Bone marrow (tissue), 2 donors: ENCODE measurements at places on chromosomes 3 and 15.
A peak's percentile ranks its signal among the peaks of the same experiment; 100 is the strongest.

DNA sequence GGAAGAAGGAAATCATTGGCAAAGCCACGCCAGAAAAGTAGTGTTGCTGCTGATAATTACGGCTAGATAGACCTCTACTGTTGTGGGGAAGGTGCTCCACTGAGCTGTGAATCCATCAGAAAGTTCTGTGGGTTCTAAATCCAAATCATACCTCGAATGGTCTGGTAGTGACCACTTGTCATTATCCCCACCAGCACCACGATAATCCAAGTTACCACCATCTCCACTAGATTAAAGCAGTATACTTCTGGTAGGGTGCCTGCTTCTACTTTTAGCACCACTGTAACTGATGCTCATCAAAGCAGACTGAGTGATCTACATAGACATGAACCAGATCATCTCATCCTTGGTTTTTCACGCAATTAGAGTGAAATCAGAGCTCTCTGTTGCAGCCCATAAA is 185.5 kb downstream of the FMN1 start:
- DNase-seq = no peak

GRCh38 chr3:13235897-13236296 is 162.7 kb upstream of the IQSEC1 start:
- DNase-seq = no peak

- no peak for DNase-seq
These were observed 319.5 kb downstream of the C3orf38 start for GRCh38 chr3:88469216-88469615.

GRCh38 chr15:55740359-55740878 is 2.5 kb downstream of the PRTG start:
- no peak for DNase-seq

DNA sequence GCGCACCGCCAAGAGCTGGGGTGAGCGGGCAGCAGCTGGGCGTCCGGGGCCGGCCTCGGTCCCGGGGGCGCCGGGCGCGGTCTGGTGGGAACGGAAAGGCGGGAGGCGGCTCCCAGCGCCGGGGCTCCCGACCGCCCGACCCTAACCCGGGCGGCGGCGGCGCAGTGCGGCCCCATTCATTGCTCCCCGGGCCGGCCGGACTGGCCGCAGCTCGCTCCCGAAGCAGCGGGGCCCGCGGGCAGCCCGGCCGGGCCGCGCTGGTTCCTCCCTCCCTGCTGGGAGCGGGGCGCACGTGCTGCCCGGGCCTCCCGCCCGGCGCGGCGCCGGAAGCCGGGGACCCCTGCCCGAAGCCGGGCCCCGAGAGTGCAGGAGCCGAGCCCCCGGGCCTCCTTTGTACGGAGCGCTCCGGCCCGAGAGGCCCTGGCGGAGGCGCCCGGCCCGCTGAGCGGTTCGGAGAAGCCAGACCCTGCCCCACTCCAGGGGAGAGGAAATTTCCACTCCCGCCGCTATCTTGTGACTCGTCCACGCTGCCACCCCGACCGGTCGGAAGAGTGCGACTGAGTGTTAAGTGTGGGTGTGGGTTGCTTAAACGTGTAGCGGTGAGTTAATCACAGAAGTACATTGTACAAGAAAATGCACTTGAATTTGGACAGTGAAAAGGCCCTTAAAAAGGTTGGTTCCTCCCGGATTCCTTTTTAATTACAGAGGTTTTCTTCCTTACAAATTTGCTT is 613 bp downstream of the ATP1B3 start:
- DNase-seq = no peak

GRCh38 chr3:33860373-33861050 is 62.1 kb downstream of the PDCD6IP start:
- no peak for DNase-seq

GRCh38 chr3:21534462-21534861 is 216.5 kb downstream of the ZNF385D start:
- no peak for DNase-seq

GRCh38 chr3:149481491-149481890 is 7.0 kb downstream of the TM4SF4 start:
- DNase-seq = no peak

DNA sequence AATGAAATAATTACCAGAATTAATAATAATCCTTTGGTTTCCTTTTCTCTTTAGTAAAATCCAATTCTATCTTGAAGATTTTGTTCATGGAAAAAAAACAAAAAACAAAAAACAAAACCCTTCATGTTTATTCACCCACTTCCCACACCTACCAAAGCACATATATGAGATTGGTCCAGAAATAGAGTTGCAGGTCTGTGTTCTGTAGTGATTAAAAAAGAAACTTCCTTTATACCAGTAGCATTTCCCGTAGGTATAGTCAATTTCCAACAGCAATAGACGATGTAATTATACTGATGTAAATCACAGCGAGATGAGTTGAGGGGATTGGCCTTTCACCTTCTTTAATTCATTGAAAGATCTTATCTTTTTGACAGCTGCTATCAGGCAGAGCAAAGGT is 194.6 kb downstream of the SOX2 start:
- DNase-seq = no peak

DNA sequence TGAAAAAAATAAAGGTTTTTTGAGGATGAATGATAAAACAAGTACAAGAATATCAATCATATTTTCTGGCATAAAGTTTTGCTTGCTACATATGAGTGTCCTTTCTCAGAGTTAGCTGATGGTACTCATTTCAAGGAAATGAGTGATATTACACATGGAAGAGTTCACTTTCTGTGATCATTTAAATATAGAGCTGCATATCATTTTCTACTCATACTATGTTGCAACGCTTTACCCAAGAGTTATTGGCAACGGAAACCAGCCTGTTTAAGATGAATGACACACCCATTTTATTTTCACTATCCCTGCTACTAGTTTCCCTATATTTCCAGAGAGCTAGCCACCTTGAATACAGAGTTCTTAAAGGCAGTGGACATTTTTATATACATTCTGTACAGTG is 35.4 kb upstream of the RBMS3 start:
- DNase-seq = no peak

- no peak for DNase-seq
These were observed 49.2 kb downstream of the KCNMB2 start for GRCh38 chr3:178585454-178585853.

- no peak for DNase-seq
These were observed 54.2 kb downstream of the ABHD2 start for GRCh38 chr15:89142423-89142822.

- DNase-seq = peak; percentile 19
These were observed 368.6 kb upstream of the MCTP2 start for GRCh38 chr15:93862791-93863190.

DNA sequence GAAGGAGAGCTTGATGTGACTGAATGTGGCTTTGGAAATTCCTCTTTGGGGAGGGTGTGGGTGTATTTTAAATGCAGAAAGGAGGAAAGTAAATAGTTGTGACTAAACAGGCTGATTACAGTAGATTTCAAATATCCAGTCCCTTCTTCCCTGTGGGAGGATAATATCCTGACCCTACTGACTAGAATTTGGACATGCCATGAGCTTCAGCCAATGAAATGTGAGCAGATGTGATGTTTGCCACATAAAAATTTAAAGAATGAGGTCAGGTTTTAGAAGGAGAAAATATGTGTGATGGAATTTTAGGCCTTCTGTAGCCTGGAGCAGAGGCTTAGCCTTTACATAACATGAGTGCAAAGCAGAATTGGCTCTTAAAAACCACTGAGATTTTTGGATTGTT is 1218.9 kb downstream of the ROBO2 start:
- no peak for DNase-seq

GRCh38 chr15:39498629-39499028 is 82.2 kb upstream of the THBS1 start:
- DNase-seq = no peak

- DNase-seq = no peak
These were observed 125.1 kb downstream of the TIGIT start for GRCh38 chr3:114418724-114419543.

DNA sequence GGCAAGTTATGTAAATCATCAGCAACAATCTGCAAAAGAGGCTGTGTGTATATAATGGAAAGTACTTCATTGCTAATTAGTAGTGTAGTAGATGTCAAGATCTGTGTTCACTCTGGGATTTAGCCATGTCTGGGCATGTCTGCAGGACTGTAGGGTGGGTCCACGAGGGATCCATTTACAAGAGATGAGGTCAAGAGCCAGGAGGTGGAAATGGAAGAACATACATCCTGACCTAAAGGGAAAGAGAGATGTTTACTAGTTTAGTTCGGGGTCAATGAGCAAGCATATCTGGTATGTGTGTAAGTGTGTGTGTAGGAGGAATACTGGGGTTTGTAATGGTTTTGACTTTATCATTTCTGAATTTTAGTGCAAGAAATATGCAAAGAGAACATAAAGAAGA is 171.5 kb upstream of the NANOGP8 start:
- no peak for DNase-seq

- DNase-seq = no peak
These were observed 430.7 kb upstream of the CBLB start for GRCh38 chr3:106299300-106300098.

DNA sequence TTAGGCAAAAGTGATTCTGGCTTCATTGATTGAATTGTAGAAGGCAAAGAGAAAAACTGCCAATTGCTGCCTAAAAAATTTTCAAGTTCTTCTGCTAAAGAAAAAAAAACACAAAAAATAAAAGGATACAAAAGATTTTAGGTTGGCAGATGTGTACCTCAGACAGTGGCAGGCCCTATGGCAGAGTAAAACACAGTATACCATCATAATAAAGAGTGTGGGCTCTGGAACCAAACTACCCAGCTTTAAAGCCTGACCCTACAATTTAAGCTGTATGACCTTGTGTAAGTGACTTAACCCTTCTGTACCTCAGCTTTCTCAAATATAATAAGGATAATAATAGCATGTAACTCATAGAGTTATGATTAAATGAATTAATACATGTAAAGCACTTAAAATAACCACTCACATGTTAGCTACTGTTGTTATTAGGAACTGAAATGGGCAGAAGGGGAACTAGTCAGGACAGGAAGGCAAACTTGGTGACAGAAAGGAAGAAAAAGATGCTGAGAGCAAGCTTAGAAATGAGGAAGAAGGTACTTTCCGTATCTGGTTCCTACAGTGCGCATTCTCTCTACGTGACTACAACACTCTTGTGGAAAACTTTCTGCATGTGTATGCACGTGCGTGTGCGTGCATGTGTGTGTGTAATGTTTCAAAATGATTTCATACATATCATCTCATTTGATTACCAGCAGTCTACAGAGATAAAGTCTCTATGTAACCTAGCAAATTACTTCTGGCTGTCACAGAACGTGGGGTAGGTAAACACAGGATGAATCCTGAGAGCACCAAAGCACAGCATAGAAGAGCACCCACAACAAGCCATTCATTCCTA is 13.6 kb upstream of the GATM start:
- DNase-seq = no peak

GRCh38 chr3:52091586-52092270 is 35.4 kb upstream of the DUSP7 start:
- DNase-seq = no peak

DNA sequence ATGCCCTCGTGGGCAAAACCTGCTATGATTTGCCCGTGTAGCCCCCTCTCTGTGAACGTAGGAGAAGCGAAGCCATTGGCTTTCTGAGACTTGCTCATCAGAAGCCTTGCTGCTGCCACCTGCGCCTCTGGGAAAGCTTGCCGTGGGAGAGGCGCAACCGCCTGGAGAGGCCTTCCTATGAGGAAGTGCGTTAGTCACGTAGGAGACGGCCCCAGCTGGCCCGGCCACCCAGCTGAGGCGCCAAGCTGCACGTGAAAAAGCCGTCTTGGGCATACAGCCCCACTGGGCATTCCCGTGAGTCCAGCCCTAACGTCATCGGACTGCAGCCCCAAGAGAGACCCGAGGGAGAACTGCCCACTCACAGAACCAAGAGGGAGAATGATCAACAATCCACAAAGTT is 49.1 kb upstream of the TJP1 start:
- DNase-seq = no peak

- DNase-seq = peak; percentile 11
These were observed 22.7 kb upstream of the PIAS1 start for GRCh38 chr15:68031404-68031803.

- no peak for DNase-seq
These were observed 232.2 kb upstream of the FEZF2 start for GRCh38 chr3:62605413-62606068.

GRCh38 chr3:29291982-29292363 is 11.1 kb downstream of the RBMS3 start:
- no peak for DNase-seq

GRCh38 chr3:170302008-170302407 is 55.5 kb upstream of the SKIL start:
- DNase-seq = no peak

- no peak for DNase-seq
These were observed 40.4 kb upstream of the CTNNB1 start for GRCh38 chr3:41158947-41159346.

GRCh38 chr3:124168271-124168670 is 176.3 kb upstream of the ROPN1 start:
- no peak for DNase-seq

DNA sequence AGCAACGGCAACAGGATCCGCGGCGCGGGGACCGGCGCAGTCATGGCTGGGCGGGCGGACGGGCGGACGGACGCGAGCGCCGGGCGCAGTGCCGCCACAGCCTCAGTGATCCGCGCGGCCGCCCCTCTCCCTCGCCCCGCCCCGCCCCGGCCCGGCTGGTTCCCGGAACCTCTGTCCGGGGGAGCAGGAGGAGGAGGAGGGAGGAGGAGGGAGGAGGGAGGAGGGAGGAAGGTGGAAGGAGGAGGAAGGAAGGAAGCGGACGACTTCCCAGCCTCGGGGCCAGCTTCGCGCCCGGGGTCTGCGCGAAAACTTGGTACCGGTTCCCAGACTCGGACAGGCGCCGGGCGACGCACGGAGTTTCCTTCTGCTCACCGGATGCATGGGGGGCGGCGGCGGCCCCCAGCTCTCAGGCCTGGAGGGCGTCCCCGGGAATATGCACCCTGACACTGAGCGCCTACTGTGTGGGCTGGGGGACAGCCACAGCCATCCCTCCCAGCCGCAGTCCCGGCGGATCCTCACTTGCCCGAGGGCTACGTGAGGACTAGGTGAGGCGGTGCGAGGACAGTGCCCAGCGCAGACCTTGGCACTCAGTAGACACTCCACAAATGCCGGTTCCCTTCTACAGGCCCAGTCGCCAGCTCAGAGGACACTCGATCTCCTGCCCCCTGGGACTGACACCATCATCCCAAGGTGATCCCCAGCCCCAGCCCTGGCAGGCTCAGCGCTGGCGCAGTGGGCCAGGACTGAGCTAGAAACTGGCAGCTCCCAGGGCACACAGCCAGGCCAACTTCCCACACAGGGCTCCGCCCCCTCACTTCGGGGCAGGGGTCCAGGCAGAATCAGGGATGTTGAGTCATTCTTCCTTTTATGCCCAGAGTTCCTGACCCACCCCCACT is at the start of gene SHISA5:
Gene SHISA5, minus strand, starts transcription at position 124 of the 896 bp plus-strand sequence. Its CDS starts 80 bp downstream, at position 44.
- no peak for DNase-seq

DNA sequence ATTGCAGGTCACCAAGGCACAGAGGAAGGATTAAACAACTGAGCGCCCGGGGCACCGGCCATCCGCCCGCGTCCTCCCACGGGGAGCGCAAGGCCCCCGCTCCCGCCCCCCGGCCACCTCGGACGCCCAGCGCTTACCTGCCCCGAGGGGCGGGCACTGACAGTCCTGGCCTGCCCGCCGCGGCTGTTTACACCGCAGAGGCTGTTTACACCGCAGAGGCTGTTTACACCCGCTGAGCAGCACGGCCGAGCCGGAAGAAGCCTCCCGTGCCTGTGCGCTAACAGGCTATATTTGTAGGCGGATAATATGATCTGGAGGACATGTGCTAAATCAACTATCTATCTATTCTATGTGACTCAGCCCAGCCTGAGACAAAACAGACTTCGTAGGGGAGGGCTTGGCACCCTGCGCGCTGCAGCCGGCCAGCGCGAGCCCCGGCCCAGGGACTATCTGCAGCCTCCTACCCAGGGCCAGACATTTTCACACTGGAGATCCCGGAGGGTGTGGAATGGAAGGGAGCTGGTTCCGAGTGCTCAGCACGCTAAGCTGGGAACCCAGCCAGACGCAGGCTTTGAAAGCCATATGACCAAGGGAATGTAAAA is at the start of gene LRRC2:
Gene LRRC2, minus strand, starts transcription at position 263 of the 602 bp plus-strand sequence. CDS start 14,711 bp downstream, outside the sequence.
- DNase-seq = no peak
